Stimulated activated CD8-positive, alpha-beta memory T cell treated with anti-CD3 and anti-CD28 coated beads, Interleukin-4, amount 100 ng/mL, for 1 hour (primary cell): ENCODE measurements at places on chromosomes 12 and 14.

- no peak for DNase-seq
These were observed 112.5 kb downstream of the RIN3 start for GRCh38 chr14:92626041-92626440.

- no peak for DNase-seq
These were observed 5.1 kb upstream of the TMED10 start for GRCh38 chr14:75181293-75182062.

GRCh38 chr12:108080363-108080762, 48.7 kb upstream of the WSCD2 start:
- DNase-seq, result no peak

DNA sequence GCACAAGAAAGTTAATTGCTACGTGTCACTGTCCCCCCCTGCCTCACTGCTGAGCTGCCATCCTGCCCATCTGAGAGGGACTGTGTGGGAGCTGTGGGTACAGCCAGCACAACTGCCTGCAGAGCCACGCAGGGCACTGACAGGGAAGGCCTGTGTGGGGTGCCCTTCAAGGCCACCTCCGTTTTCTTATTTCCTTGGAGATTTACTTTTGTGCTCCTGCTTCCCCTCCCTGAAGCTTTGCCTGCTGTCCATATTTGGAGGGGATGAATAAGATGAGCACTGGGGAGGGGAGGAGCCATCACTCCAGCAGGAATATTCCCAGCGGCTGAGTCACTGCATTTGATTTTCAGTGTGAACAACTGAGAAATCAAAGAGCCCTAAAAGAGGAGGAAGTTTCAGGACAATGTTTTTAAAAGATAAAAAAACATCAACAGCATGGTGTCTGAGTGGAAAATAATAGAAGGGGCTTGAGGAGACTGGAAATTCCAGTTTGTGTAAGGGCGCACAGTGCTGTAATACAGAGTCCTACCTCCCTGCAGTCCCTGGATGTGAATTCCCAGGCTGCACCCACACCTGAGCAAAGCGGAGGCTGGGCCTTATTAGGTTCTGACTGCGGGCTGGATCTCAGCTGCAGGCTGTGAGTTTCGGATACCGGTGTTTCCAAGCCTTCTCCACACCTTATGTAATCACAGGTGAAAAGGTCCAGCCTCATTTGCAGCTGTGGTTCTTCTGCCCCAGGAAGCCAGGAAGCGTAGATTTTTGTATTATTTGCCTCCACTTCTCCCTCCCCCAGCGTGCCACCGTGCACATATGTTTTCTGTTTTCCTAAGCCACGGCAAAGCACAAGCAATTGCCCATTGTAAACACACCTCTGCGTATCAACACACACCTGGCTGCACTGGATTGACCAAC, 192.6 kb upstream of the BCL2L14 start:
- no peak for DNase-seq

DNA sequence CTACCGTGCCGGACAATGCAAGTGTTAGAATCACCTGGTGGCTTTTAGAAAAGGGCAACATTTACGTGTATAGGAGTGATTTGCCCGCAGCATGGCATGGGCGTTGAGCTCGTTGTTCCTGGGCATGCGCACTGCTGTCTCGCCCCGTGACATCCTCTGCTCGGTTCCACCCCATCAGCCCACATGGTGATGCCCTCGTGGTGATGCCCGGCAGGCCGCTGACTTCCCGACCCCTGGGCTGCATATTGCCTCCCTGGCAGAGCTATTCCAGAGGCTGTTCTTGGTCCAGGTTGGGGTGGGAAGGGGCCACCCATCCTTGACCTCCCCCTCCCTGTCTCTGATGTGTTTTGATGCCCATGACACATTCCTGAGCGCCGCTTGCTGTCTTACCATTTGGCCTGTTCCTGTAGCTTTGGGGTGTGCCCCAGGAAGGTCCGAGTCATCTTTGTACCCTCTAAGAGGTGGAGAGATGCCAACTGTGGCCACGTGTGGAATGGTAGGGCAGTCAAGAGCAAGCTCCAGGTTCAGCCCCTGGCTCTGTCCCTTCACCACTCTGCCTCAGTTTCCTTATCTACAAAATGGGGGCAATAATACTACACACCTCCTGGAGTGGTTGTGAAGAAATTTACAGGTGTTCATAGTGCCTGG, 4.8 kb downstream of the HIP1R start:
- DNase-seq, result no peak

- no peak for DNase-seq
These were observed 572.0 kb upstream of the ATP2B1 start for GRCh38 chr12:90280564-90281058.
